ENCODE measurements at places on chromosomes 2 and 18.

GRCh38 chr2:9768388-9768787, 74.9 kb upstream of the TAF1B start:
- DNase-seq = no peak

DNA sequence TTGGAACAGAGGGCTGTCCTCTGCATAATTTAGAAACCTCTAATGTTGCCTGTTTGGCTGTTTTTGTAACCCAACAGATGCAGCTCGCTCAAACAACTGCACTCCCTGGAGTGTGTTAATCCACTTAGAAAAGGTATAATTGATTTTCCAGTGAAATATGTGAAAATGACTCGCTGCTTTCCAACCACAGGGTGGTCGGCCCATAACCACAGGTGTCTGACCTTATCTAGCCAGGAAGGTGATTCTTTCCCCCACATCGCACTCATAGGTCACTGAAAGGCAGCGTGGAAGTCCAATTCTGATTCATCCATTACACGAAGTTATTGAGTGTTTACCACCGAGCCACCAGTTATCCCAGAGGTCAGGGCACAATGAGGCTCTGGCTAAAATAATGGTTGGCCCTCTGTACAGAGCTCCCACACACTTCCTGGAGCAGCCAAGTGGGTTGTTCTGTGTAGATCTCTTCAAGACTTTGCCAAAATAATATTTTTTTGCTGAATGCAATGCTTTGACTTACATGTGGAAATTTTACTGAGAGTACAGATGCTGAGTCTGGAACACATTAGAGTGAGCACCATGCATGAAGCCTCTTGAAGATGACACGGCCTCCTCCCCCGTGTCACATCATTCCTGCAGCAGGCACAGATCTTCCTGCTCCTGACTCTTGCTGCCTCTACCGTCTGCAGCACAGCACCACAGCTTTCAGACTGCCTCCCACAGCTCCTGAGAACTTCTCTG, 396.2 kb downstream of the ZNF516 start:
- no peak for DNase-seq

- no peak for DNase-seq
Measured at GRCh38 chr18:48821251-48821590, 129.5 kb downstream of the SMAD7 start.

DNA sequence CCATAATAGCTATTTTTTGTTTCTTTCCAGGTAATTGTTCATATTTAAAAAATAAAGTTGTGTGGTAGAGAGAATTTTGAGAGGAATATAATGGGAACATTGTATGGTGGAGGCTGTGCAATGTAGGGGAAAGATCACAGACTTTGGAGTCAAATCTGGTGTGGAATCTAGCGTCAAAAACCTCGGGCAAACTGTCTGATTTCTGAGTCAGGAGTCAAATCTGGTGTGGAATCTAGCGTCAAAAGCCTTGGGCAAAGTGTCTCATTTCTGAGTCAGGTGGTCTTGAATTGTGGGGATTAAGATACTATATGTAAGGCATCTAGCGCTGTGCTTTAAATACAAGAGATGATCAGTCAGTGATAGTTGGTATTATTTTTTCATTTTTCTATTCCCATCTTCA, 5.1 kb downstream of the PTPN4 start:
- DNase-seq = no peak

GRCh38 chr18:51170664-51171063, 26.8 kb downstream of the MEX3C start:
- no peak for DNase-seq

- DNase-seq = no peak
Measured at GRCh38 chr2:119476301-119477112, 44.9 kb downstream of the TMEM37 start.

DNA sequence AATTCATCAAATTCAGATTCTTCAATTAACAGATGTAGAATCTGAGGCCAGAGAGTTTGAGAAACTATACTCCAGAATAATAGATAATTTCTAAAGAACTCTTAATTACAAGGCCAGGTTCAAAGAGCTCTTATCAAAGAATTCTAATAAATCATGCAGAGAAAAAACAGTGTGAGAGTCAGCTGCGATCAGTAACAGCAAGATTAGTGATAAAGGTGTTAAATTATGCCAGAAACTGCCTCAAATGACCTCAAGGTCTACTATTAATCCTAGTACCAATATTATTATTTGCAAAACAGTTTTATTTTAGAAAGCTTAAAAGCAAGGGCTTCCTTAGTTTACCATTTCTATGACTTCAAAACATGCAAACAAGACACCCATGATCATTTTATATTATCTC, 215.3 kb downstream of the GCA start:
- DNase-seq = no peak
